IMR-90 (cell line): ENCODE measurements at places on chromosomes 2 and 18. TPM values are rescaled to one million over a fixed set of nuclear protein-coding genes. Genes with fewer than 3 reads are reported as not detected.

Gene ZNF142
- polyA plus RNA-seq, result 9.7 and 12.1 TPM in 2 replicates

Gene AGXT
- polyA plus RNA-seq, result not detected in 2 replicates

Gene TRIM43
- polyA plus RNA-seq, result not detected in 2 replicates

Gene MCFD2
- 127 and 145 TPM in 2 replicates for polyA plus RNA-seq

Gene MREG
- polyA plus RNA-seq, result 1.0 and 1.1 TPM in 2 replicates
